Stimulated activated CD4-positive, alpha-beta T cell treated with anti-CD3 and anti-CD28 coated beads, Interleukin-1b, Interleukin-23, amount 100 ng/mL, for 24 hours (primary cell): ENCODE measurements at places on chromosomes 2 and 18.

DNA sequence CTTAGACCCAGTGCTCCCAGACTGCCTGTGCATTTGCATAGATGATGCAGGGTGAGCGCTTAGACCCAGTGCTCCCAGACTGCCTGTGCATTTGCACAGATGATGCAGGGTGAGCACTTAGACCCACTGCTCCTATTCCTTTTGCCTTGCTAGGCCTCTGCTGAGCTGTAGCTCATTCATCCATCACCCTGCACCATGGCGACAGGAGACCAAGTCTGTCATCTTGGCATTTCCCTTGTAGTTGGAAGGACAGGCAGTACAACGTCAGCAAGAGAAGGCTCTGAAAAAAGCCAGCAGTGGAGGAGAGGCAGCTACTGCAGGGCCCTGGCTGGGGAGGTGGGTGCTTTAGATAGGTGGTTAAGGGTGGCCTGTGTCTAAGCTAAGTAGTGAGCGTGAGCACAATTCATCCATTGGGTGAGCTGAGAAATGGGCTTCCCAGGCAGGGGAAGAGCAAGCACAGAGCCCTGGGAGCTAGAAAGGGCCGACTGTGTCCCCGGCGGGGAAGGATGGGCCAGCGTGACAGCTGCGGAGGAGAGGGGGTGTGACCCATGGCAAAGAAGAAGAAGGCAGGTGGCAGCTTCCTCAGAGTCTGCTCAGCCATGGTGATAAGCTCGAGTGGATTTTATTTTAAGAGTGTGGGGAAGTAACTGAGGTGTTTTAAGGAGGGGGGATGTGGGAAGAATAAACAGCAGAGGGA lies 108.8 kb downstream of the LPIN1 start:
- no peak for DNase-seq

DNA sequence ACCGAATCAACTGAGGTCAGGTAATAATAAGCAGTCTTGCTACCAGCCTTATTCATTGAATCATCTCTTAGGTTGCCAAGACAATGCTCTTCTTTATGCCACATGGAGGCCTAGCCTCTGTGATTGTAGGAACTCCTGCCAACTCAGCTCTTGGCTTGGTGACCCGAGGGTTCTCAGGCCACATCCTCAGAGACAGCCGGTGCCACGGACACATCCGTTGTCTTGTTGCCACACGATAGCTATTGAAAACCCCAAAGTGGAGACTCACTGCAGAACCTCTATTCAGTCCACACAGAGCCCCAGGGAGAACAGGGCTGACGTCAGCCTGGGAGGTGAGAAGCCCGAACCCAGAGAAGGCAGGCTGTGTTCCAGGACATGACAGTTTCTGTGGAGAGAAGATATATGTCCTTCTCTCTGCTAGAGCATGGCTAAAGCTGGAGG lies 53.5 kb upstream of the TGFA start:
- no peak for DNase-seq

DNA sequence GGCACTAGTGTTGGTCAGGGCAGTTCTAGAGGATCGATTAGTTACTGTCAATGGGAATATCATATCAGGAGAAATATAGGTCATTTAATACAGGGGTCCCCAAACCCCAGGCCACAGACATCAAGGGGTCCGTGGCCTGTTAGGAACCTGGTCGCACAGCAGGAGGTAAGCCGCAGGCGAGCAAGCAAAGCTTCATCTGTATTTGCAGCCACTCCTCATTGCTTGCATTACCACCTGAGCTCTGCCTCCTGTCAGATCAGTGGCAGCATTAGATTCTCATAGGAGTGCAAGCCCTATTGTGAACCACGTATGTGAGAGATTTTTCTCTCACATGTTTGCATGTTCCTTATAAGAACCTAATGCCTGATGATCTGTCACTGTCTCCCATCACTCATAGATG lies 81.9 kb downstream of the DSC3 start:
- DNase-seq: no peak

DNA sequence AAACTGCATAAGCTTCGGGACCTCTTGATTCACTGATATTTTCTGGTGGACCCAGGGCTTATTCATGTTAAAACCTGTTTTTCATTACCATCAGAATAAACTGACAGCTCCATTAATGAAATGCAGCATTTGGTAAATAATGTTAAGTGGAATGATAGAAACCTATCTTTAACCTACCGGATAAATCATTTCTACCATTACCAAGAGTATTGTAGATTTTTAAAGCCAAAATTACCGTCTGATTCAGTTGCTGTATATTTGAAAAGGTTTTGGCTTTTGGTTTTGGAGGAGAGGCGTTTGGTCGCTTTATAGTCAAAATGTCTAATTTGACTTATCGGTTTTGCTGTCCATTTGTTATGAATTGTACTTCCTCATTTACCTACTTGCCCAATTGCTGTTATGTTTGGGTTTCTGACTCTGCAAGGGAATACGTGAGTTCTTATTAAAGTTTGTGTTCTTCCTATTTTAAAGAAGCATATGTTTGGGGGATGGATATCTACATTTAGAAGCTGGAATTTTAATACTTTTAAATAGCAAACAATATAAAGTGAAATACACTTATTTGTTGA lies 1.0 kb upstream of the CUL3 start:
- no peak for DNase-seq

DNA sequence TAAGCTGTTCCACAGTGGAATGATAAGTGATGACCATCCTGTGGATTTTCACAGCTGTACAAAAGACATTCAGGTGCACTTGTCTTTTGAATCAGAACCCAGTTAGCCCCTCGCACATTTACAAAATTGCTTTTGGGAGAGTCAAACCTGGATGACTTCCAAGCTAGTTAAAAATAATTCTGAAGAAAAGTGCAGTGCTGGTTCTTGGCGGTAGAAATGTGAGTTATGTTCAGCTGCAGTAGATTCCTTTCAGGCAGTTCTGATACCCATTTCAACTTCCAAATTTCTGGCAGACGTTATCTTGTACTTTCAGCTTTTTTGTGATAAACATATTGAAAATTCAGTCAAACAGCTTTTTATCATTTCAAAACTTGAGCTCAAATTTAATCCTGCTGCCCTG lies 324.7 kb downstream of the NRXN1 start:
- DNase-seq: no peak

GRCh38 chr2:136331226-136331625 lies 213.3 kb upstream of the CXCR4 start:
- no peak for DNase-seq

- DNase-seq: no peak
Observed at GRCh38 chr2:32715981-32716380, 88.1 kb downstream of the TTC27 start.

GRCh38 chr18:79916546-79917168 lies 34.8 kb downstream of the SLC66A2 start:
- no peak for DNase-seq

GRCh38 chr2:103161456-103162289 lies 399.8 kb downstream of the TMEM182 start:
- no peak for DNase-seq

DNA sequence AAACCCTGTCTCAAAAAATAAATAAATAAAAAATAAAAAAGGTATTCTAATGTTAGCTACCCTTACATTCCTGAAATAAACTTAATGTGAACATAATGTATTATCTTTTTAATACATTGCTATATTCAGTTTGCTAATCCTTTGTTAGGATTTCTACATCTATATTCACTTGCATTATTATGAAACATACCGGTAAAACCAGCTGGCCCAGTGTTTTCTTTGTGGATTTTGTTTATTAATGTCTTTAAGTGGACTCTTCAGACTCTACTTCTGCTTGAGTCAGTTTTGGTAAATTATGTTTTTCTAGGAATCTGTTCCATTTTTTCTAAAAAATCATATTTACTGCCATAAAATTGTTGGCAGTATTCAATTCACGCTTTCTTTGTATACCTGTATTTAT lies 34.5 kb downstream of the PTPN2 start:
- no peak for DNase-seq
